ENCODE measurements at places on chromosomes 16 and 17.

DNA sequence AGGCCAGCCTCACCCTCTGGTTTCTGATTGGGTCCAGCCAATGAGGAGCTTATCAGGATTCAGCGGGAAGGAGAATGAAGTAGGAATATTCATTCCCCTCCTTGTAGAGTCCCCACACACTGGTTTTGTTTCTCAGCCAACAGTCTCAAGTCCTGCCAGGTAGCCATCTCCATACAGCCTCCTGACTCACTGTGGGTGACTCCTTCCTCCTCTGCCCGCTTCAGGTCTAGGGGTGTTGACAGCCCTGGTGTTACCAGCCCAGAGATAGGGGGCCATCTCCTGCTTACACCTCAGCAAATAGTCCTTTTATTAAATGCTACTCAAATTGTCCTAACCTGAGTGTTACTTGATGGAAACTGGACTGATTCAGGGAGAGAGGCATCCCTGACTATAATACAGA, 4.0 kb upstream of the MFAP4 start:
- no peak for DNase-seq

DNA sequence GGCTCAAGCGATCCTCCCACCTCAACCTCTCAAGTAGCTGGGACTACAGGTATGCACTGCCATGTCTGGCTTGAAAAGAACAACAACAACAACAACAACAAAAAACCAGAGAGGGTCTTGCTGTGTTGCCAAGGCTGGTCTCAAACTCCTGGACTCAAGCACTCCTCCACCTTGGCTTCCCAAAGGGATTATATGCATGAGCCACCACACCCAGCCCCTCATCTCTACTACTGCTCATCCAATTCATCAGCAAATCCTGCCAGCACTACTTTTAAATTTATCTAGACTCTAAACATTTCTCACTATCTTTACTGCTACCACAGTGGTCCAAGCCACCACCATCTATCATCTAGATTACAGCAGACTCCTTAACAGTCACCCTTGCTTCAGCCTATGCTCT, 109.6 kb downstream of the BRIP1 start:
- DNase-seq = no peak

DNA sequence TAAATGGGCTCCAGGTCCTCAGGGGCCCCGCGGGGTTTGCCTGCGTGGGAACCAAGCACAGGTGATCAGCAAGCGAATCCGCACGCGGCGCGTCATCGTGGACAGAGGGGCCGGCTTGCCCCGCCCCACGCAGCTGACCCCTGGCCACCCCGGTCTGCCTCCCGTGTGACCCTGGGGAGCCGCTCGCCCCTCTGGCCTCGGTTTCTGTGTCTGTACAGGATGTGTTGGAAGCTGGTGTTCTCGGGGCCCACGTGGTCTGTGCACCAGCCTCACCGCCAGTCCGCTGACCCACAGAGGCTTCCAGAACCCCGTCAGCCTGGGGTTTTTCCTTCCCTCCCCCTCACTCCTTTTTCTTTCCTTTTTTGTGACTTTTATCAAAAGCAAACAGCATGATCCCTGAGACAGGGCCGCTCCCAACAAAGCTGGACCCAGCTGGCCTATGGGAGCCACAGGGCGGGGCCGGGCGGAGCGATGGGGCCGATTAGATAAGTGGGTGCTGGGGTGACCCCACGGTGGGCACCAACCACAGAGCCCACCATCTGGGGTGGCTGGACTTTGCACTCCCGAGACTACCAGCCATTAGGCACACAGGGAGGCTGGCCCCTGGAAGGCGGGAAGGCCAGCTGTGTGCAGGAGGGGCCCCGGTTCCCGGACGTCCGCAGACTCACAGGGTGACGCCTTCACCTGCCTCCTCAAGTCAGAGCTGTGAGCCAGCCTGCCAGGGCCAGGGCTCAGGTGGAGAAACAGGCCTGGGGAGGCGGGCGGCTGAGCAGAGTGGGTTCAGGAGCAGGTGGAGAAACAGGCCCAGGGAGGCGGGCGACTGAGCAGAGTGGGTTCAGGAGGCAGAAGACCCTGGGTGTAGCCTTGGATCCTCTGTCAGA, 56.0 kb downstream of the ZFPM1 start:
- DNase-seq = no peak

- DNase-seq = peak; percentile 94
Observed at GRCh38 chr16:3020604-3021448, 658 bp downstream of the TNFRSF12A start.

GRCh38 chr17:9006175-9006767, 15.0 kb upstream of the NTN1 start:
- no peak for DNase-seq

- no peak for DNase-seq
Observed at GRCh38 chr16:23597003-23597756, 1.1 kb upstream of the NDUFAB1 start.

DNA sequence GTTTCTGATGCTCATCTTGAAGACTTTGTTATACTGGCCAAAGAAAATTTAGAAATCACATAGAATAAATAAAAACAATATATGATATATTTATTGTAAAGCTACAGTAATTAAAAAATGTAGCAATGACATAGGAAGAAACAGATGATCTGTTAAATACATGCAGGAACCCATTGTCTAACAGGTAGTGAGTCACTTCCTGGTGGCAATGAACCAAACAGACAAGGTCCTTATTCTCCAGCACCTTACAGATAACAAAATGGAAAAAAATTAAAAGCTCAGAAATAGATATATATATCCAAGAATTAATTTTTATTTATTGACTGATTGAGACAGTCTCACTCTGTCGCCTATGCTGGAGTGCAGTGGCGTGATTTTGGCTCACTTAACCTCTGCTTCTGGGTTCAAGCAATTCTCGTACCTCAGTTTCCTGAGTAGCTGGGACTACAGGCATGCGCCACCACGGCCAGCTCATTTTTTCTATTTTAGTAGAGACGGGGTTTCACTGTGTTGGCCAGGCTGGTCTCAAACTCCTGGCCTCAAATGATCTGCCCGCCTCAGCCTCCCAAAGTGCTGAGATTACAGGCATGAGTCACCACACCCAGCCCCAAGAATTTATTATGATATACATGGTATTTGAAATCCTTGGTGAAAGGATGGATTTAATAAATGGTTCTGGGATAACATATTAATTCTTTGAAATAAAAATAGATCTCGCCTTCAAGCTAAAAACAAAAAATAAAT, 7.5 kb downstream of the NETO2 start:
- no peak for DNase-seq

- no peak for DNase-seq
Observed at GRCh38 chr17:46727572-46728348, 90.7 kb downstream of the WNT3 start.

- DNase-seq = no peak
Observed at GRCh38 chr17:57396511-57396921, 140.2 kb downstream of the MSI2 start.

GRCh38 chr16:52308051-52308450, 238.9 kb downstream of the TOX3 start:
- DNase-seq = no peak

- DNase-seq = no peak
Observed at GRCh38 chr16:75927810-75928209, 201.5 kb upstream of the CPHXL start.

DNA sequence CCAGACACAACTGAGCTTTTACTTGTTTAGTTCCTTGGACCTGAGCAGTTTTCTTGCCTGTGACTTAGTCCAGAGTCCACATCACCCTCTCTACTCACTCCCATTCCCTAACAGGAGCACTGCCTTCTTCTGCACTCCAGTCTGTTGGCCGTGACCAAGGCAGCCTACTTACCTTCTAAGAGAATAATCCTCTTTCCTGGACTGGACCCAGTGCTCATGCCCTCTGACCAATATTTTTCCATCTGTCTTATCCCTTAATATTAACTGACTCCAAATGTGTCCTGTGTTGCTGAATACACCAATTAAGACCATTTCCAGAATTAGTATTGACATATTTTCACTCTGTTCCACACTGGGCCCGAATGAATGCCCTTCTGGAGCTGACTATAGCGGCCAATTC, 681.0 kb upstream of the KIF2B start:
- no peak for DNase-seq

DNA sequence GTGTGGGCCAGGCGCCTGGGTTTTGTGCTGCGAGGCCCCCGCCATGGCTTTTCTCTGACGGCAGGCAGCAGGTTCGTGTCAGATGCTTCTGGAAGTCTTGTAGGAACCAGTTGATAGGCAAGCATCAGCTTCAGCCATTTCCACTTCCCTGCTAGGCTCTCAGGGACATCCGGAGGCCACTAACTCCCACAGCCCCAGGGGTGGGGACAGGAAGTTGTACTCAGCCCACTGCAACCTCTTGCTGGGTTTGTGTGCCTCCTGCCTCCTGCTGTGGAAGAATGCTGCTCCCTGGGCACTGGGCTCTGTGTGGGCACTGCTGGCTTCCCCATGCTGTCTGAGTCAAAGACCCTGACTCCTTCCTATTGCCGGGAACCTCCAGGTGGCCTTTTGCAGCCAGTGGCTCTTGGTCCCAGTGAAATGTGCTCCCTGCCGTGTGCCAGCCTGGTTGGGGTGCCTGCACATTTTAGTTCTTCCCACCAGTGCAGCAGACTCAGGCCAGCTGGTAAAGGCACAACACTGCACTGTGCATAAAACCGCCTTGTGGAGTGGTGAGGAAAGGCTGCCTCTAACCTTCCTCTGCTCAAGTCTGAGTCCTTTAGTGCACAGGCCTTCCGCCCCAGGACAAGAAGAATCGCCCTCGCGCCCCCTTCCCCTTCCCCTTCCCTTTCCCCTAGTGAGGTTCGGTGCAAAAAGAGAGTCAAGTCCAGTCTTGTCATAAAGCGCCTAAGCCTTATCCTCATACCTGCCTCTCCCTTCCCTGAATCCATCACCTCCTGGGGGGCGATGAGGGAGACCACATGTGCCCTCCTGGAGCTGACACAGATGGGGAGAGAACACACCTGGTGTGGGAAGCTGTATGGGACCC, 16.6 kb downstream of the LDHD start:
- peak; percentile 69 for DNase-seq

DNA sequence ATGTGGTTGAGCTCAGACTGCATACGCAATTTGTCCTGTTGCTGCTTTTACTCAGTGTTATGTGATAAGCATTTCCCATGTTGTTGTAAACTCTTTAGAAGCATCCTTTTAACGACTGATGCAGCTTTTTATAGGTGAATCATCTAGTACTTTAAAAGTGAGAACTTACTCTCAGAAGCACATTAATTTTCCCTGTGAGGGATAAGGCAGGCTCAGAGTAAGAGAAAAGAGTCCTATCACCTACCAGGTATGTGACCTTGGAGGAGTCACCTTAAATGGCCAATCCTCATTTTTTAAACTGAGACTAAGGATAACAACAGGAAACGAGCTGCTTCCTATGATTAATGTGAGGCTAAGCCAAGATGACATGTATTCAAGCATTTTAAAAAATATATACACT, 34.4 kb upstream of the GAN start:
- no peak for DNase-seq

- no peak for DNase-seq
Observed at GRCh38 chr17:43169561-43170139, 1.4 kb upstream of the NBR1 start.

DNA sequence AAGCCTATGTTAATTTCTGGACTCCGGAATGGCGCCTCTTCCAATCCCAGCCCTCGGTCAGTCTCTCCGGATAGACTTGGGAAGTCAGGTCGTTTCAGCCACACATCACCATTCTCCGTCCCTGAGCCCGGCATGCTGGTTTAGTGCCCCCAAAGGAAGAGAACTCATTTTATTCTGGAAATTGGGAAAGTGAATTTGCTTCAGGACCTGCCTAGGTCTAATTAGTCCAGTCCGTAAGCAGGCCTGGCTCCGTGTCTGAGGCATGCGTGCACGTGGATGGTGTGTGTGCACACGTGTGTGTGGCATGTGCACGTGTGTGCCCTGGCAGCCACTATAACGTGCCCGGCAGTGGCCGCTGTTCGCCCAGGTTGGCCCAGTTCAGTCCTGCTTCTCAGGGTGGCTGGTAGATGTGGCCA, 77.4 kb downstream of the RPA1 start:
- DNase-seq = no peak

- DNase-seq = peak; percentile 85
Observed at GRCh38 chr17:65472666-65473309, 88.7 kb downstream of the AXIN2 start.

- peak; percentile 93 for DNase-seq
Observed at GRCh38 chr17:40559954-40560591, 5.2 kb downstream of the CCR7 start.

GRCh38 chr16:89036776-89037175, 56.9 kb upstream of the ACSF3 start:
- no peak for DNase-seq

DNA sequence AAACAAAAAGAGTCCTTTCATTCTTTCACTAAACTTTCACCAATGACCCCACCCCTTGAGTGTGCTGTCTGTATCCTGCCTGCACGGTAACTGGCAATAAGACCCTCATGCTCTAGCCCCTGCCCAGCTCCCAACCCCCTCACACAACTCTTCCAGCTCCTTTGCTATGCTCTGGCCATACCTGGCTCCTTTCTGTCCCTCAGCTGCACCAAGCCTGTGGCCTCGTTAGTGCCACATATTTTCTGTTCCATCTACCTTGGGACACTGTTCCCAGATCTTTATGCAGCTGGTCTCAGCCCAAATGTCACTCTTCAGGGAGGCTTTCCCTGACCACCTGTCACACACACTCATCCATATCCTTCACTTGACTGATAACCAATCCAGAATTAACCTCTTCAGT, 47.3 kb downstream of the C16orf82 start:
- DNase-seq = no peak

DNA sequence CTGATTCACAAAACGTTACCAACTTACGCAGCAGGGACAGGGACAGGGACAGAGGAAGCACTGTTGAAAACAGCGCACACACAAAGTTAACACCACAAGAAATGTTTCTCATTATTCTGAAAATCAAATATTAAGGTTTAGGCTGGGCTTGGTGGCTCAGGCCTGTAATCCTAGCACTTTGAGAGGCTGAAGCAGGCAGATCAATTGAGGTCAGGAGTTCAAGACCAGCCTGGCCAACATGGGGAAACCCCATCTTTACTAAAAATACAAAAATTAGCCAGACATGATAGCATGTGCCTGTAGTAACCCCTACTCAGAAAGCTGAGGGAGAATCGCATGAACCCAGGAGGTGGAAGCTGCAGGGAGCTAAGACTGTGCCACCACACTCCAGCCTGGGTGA, 4.2 kb downstream of the CYTH1 start:
- DNase-seq = no peak

DNA sequence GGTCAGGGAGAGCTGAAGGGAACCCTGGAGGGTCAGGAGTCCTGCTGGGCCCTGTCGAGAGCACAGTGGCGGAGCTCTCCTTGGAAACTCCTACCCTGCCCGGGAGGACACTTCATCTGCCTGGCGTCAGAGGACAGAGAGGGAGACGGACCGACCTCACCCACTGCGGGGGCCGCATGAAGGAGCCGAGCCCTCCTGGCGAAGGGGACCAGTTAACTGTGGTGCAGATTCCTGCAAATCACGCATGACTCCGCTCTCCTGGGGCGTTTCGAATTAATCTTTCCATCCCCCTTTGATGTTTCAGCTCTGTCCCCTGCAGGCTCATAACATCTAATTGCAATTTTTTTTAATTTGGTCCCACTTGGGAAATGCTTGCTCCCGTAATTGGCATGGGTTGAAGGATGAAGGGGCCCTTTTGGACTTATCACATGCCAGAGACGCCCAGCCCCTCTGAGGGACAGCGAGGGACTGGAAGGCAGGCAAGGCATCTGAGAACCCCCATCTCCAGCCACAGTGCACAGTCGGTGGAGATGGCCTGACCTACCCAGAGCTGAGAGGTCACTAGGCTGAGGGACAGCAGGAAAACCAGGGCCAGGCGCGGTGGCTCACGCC, 26.5 kb downstream of the RPH3AL start:
- DNase-seq = peak; percentile 28
